HS-27A (cell line): ENCODE measurements at places on chromosomes 5 and 9.

DNA sequence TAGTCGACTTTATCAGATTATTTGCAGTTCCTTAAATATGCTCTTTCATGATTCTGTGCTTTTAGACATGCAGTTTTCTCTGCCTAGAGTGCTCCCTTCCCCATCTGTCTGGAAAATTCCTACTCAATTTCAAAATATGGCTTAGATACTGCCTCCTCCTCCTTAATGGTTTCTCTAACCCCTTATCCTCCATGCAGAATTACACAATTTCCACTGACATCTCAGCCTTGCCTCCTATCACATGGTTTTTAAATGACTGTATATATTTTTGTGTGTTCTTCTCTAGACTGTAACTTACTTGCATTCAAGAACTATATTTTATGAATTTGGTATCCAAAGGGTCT is 85.2 kb downstream of the SLC44A1 start:
- DNase-seq = no peak

DNA sequence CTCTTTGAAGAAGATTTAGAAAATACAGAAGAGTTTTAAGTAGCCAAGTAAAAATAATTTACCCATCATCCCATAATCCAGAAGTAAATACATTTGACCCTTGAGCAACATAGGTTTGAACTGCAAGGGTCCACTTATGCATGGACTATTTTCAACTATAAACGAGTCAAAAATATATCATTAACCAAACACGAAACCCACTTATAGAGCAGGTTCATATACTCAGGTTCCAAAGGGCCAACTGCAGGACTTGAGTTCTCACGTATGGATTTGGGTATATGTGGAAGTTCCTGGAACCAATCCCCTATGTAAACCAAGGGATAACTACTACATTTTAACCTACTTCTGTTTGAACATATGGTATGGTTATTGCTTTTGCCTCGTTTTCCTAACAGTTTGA is 5.8 kb downstream of the ABITRAM start:
- no peak for DNase-seq

GRCh38 chr5:53478411-53479044 is 1.9 kb upstream of the FST start:
- DNase-seq = no peak

GRCh38 chr5:133667217-133667616 is 54.9 kb upstream of the FSTL4 start:
- no peak for DNase-seq

- DNase-seq = no peak
Measured at GRCh38 chr9:93013856-93014582, 44.5 kb upstream of the SUSD3 start.

GRCh38 chr5:175535796-175536195 is 57.4 kb downstream of the SFXN1 start:
- no peak for DNase-seq

- no peak for DNase-seq
Measured at GRCh38 chr9:97571664-97572063, 61.5 kb downstream of the TSTD2 start.

DNA sequence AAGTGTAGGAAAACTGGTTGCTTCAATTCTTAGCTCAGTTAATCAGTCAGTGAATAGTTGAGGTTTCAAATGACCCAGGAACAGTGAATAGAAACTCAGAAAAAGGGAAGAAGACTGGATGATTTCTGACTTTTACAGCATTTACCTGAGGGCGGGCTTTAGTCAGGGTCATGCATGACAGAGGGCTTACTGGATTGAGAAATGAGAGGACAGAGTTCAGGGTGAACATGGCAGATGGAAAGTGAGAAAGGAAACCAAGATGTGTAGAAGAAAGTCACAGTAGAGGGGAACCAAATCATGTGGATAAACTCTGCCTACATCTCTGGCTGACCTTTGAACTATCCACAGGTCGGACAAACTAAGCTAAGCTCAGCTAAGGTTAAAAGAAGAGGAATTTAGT is 596.0 kb downstream of the SEMA5A start:
- no peak for DNase-seq

- DNase-seq = no peak
Measured at GRCh38 chr5:168583742-168584482, 4.7 kb upstream of the PANK3 start.

GRCh38 chr9:25813478-25813877 is 135.2 kb upstream of the TUSC1 start:
- no peak for DNase-seq

DNA sequence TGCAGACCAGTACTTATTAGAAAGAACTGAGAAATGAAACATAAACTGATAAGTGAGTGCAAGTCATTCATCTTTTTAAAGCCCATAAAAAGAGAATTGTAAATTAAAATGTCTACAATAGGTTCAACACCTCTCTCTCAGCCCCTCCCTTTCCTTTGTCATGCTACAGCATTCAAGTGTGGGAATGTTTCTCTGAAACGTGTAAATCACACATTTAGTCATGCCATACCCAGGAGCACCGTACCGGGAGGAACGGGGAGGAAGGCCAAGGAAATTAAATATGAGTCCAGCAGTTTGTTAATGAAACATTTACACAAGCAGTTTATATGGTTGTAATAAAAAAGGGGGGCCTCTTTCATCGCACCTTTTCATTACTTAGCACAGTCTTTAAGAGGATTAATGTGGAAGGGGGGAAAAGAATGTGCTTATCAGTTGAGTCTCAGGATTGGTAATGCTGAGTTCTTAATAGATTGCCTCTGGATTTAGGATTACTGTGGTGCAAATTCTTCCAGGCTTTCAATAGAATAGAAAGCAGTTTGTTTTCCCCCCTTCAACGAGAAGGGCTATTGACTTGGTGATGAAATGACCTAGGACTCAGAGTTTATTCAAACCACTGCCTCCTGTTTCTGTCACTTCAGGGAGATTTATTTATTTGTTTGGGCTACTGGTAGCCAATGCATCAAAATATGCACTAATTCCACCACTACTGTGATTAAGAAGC is 176.0 kb upstream of the ZNF608 start:
- no peak for DNase-seq

DNA sequence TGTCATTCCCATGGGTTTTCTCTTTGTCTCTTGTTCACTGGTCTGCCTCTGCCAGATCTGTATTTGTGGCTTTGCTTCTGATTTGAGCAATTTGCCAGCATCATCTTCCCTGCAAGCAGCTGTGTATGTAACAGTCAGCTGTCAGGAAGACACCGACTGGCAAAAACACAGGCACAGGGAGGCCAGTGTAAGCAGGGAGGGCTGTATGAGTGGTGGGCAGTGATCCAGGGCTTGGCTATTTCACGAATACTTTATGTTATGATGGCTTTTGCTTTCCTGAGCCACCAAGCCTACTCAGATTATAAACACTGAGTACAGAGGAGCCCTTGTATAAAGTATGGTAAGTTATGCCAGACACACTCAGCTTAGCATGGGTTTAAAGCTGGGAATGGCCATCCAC is 11.6 kb downstream of the BNIP1 start:
- DNase-seq = no peak

GRCh38 chr9:35335164-35335563 is 154.7 kb upstream of the RUSC2 start:
- peak; percentile 42 for DNase-seq

GRCh38 chr9:107173422-107174180 is 109.5 kb upstream of the RAD23B start:
- DNase-seq = no peak

GRCh38 chr9:88534456-88535225 is at the start of gene NXNL2:
TSS of gene NXNL2 (plus strand) at chr9:88535178. CDS start at chr9:88535435, 257 bp downstream.
- peak; percentile 74 for DNase-seq

GRCh38 chr5:143033535-143034250 is 263.5 kb downstream of the ARHGAP26 start:
- DNase-seq = peak; percentile 71

- DNase-seq = no peak
Measured at GRCh38 chr9:104088416-104088815, 5.7 kb upstream of the SMC2 start.

- DNase-seq = no peak
Measured at GRCh38 chr9:120918931-120919842, 7.4 kb downstream of the TRAF1 start.

DNA sequence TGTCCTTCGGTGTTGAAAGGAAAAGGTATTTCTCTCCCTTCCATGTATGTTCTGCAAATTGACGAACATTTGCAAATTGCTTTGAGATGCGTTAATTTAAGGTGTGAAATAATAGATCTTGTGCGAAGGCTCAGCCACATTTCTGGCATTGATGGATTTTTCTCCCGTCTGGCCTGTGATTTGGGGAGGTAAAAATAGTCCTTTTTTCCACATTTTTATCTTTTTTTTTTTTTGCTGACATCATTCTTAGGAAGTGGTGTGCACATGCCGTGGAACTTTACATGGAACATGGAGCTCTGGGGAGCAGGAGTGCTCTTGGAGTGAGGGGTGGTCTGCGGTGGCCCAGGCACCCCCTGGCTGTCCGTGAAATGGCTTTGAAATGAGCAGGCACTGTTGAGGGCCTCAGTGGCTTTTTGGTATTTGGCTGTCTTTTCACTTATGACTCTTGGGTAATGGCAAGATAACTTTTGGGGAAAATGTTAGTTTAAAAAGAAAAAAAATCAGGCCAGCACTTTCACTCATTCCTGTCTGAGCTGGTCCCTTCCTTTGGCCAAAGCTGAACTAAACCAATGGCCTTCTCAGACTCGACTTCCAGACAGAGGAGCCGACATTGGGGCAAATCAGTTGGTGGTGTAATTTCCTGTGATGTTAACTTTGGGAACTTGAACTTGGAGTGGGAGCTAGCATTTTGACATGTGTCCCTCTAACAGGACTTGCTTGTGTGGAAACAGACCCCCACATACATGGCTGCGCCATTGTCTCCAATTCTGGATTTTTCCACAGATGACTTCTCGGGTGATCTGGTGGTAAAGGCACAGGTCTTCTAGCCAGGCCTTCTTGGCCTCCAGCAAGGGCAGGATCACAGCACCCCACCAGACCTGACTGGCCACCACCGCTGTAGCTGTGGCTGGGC is 4.2 kb downstream of the NEK6 start:
- no peak for DNase-seq

- no peak for DNase-seq
Measured at GRCh38 chr5:125455041-125455440, 708.6 kb upstream of the ZNF608 start.

- DNase-seq = no peak
Measured at GRCh38 chr5:133336121-133336968, 276.0 kb downstream of the FSTL4 start.

GRCh38 chr5:57586649-57587048 is 104.0 kb upstream of the ACTBL2 start:
- DNase-seq = no peak

DNA sequence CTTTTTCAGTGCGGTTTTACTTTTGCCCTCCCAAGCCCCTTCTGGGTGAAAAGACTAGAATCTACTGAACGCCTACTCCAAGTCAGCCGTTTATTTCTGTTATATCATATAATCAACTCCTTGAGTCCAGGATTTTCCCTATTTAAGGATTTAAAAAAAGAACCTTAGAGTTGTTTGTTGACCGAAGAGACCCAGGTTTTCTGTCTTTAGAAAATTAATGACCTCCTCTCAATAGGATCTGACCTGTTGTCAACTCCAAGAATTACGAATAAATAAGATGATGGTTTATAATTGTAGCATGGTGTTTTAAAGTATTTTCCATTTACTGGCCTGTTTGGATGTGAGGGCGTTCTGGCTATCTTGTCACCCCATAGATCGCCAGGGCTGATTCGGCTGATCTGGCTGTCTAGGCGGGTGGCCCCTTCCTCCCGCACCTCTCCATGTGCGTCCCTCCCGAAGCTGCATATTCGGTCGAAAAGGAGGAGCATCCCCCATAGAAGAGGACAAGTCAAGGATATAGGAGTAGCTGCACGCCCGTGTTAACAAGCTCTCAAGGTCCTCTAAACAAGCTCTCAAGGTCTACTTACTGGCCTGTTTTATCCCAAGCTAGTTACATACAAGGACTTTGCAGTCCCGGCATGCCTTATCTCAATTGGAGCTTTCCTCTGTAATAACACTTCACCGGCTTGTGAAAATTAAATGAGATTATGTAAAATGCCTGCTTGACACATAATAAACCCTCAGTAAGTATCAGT is 1.1 kb upstream of the UBAP2 start:
- DNase-seq = no peak

DNA sequence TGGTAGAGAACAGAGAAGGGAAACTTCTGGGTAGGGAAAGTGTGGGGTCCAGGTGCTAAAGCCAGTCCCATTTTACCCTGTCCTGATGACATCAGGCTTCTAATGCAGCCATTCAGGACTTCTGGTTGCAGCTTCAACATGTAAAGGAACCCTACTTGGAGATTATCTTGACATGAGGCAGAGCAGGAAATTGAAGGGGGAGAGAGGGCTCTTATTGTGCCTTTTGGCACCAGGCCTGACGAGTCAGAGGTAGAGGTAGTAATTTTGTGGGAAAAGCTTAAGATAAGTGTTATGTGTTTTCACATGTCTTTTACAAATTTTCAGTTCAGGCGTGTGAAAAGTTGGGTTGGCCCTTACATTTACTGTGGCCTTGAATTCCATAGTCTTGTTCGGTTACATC is 102.4 kb upstream of the APC start:
- no peak for DNase-seq

GRCh38 chr5:104573949-104574709 is 1011.5 kb upstream of the NUDT12 start:
- no peak for DNase-seq

GRCh38 chr9:77502568-77502967 is 145.6 kb downstream of the GNA14 start:
- DNase-seq = no peak

GRCh38 chr9:114499528-114499927 is 5.7 kb downstream of the WHRN start:
- no peak for DNase-seq

DNA sequence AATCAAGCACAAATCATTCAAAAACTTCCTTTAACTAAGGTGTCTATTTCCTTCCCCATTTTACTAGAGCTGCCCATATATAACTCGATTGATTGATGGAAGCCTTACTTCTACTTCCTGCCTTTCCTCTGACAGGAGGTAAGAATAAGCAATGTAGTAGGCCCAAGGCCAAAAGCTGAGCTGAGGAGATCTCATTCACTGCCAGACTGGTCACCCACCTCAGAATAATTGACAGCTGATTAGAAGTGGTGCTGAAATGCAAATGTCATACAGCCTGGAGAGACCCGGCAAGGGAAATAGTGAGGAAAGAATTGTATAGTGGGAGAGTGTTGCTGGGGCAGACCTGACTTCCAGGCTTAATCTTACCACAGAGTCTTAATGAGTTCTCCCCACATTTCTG is 239.9 kb downstream of the SAXO1 start:
- DNase-seq = no peak

DNA sequence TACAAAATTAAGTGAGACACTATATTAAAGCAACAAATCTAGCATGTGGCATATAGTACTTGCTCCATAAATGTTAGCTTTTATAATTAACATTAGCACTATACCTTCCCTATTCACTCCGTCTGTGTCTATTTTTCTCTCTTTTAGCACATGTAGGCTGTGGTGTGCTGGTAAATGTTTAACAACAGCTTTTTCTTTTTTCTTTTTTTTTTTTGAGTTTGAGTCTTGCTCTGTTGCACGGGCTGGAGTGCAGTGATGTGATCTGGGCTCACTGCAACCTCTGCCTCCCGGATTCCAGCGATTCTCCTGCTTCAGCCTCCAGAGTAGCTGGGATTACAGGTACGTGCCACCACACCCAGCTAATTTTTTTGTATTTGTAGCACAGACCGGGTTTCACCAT is 62.1 kb downstream of the SPRY4 start:
- no peak for DNase-seq
